Hypothalamus (tissue), 51 donors: ENCODE measurements at places on chromosomes 6 and 20.

GRCh38 chr6:1609648-1610496, at the start of gene FOXC1:
FOXC1 (plus strand) TSS chr6:1609915; CDS start chr6:1610446, 531 bp downstream.
- DNase-seq = no peak

GRCh38 chr20:34475979-34476736, 40.1 kb upstream of the DYNLRB1 start:
- DNase-seq = peak; percentile 24

GRCh38 chr6:98137391-98137790, 697.0 kb upstream of the POU3F2 start:
- DNase-seq = no peak

DNA sequence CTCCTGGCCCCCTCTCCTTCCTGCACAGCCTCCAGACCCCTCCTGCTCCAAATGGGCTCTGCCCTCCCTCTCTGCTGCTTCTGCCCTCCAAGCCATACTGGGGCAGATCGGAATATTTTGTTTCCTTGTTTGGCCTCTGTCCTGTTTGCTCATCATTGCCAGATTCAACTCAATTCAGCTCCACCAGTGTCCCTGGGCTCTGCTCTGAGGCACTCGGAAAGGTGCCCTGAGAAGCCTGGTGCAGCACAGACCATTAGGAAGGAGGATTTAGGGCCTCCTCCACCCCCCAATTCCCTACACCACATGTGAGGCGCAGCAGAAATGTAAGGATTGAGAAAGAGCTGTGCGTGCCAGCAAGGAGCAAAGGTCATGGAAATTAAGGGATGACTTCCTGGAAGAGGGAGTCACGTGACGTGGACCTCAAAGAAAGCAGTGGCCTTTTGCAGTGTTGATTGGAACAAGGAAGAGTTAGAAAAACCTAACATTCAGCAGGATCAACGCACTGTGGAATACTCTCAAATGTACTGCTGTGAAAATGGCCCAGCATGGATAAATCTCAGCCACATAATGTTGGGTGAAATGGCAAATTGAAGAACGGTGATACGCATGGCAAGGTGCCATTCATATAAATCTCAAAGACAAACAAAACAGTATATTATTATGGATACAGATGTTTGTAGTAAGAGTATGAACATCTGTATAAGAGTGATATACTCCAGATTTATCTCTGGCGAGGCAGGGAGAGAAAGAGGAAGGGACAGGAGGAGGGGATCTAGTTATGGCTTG, 229.5 kb upstream of the RNF24 start:
- no peak for DNase-seq

DNA sequence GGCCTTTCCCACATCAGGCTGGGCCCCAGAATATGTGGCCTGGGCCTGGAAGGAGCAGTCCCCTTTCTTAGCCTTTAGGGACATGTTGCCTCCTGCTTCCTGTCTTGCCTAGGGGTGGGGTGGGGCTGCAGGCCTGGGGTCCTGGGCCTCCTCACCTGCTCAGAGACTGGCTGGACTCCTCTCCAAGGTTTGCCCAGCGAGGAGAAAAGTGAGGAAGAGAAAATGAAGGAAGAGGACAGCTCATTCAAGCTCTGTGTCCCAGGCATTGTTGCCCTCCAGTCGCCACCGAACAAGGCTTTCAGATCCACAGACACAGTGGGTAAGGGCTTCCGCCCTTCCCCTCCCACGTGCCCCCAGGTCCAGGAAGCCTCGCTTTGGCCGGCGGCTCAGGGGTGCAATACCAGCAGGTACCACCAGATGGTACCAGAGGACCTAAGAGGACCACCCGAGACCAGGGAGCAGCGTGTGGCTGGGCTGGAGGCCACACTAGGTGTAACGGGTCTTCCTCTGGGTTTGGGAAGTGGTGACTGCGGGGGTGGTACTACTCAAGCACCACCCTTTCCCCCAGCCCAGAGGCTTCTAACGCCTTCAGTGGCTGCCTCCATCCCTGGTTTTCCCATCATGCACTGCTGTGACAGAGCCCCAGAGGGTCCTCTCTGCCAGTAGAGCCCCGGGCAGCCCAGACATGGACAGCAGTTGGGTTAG, 5.5 kb upstream of the BAK1 start:
- peak; percentile 82 for DNase-seq

DNA sequence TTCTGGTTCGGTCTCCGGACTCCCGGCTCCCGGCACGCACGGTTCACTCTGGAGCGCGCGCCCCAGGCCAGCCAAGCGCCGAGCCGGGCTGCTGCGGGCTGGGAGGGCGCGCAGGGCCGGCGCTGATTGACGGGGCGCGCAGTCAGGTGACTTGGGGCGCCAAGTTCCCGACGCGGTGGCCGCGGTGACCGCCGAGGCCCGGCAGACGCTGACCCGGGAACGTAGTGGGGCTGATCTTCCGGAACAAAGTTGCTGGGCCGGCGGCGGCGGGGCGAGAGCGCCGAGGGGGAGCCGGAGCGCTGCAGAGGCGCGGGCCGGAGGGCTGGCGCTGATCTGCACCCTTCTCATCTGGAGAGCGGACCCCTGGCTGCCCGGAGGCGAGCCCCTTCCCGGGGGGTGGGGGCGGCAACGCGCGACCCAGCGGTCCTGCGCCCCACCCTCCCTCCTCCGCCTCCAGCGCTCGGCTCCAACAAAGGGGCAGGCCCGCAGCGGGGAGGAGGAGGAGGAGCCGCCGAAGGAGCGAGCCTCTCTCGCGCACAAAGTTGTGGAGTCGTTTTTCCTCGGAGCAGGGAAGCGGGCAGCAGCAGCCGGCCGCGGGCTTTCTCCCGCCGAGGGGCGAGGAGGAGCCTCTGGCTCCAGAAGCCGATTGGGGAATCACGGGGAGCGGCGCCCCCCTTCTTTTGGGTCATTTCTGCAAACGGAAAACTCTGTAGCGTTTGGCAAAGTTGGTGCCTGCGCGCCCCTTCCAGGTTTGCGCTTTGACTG, at the start of gene UTRN:
Gene UTRN (plus strand): TSS at position 553 of the 765 bp plus-strand sequence. CDS start 6,494 bp downstream, outside the sequence.
- DNase-seq = peak; percentile 36

GRCh38 chr6:52494298-52495072, 74.3 kb downstream of the EFHC1 start:
- no peak for DNase-seq

- no peak for DNase-seq
Measured at GRCh38 chr6:3617192-3617631, 134.3 kb downstream of the PXDC1 start.

DNA sequence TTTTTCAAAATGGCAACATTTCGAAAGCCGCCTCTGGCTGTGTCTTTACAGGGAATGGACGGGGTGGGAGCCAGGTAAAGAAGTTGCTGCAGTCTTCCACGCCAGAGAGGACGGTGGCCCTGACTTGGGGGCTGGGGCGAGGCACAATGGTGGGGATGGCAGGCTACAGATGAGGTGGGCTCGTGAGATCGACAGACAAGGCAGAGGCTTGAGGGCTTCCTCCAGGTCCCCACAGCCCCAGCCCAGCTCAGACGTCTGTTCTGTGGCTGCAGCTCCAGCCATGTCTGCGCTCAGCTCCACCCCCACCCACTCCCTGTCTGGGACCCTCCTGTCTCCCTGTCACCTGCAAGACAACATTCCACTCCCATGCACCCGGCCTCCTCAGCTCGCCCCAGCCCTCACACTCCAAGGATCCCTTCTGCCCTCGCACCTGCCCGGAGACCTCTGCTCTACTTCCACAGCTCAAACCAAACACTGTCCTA, 7.4 kb upstream of the C20orf144 start:
- no peak for DNase-seq

DNA sequence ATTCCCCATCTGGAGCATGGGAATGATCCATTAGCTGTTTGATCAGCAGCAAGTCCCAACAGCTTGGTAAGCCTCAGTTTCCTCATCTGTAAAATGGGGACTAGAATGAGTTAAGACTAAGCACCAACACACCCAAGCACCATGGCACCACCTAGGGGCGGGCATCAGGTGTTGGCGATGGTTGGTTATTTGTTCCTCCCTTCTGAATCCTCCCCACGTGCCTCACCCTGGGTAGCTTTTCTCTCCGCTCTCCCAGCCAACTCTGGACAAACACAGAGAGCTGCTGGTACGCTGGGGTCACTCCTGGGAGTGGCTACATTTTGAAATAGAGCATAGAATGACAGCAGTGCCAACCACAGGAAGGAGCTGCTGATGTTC, 13.3 kb upstream of the ITPR3 start:
- no peak for DNase-seq

DNA sequence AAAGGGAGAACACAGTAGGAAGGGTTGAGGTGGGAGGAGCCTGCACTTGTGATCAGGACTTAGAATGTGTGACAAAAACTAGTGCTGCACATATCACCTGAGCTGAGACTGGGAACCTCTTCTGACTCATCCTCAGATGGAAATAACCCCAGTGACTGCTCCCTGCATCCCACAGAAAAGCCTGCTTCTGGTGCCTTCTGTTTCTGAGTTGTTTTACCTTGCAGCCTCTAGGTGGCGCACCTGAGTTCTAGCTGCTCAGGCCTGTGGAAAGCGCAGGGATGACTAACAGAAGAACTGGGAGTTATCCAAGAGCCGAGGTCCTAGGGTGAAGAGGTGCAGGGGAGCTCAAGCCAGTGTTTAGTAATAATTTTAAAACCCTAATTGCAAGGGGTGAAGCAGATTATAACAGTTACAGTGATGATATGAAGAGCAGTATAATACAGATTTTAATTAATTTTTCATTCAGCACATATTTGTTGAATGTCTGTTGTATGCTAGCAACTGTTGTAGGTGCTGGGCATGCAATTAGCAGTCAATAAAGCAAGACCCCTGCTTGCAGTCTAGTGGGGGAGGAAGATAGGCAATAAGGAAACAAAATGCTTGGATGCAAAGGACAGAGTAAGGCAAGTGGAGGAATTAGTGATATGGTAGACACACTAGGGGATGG, 302.5 kb downstream of the DHX35 start:
- DNase-seq = peak; percentile 3

DNA sequence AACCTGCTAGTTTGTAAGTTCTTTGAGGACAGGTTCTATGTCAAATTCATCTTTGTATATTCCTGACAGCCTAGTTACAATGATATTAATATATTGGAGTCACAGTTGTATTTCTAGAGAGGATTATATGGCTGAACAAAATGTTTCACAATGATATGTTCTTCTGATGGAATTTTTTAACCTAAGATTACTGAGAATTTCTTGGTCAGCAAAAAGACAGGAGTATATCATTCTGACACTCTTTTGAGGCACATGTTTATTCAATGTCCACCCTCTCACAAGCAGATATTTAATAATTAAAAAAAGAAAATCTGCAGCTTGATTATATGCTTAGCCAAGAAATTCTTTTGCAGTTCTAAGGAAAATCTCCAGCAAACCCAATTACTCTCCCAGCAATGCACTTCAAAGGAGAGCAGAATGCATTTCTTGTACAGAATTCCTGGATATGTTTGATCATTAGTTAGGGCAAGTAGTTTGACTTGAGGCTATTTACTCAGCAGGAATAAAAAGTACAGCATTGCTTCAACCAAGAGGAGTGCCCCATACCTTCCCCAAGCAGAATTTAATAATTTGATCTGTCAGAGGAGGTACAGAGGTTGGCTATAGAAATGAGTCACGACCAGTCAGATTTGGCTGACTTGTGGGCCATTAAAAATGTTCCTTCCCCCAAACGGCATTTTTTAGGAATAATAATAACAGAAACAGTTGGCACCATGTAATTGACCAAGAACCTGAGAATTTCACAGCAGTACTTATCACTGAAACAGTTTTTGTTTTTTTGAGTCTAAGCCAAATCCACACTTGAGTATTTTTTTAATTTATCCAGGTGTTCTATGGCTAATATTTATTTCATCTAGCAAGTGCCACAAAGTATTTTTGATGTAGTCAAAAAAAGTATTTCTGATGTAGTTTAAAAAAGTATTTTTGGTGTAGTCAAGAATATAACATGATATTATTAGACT, 508.1 kb upstream of the FLRT3 start:
- DNase-seq = no peak

DNA sequence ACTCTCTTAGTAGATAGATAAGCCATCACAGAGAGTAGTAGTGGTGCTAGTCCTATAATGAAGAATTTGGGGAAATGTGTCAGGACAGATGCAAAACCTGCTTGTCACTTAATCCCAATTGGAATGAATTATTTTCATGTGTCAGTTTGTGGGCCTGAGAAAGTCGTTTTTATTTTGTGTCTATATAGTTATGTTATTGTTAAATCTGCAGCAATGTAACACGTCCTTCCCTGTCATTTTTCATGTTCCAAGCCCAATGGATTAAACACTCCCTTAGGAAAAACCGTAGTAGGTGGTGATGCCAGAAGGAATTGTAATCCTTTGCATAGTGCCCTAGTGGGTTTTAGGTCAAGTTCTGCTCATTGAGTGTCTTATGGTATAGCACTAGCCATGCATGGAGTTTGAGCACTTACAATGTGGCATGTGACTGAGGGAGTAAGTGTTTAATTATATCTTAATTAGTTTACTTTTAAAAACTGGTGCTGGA, 105.9 kb upstream of the PRSS16 start:
- no peak for DNase-seq

- DNase-seq = no peak
Measured at GRCh38 chr20:41176711-41177552, 39.6 kb downstream of the PLCG1 start.

DNA sequence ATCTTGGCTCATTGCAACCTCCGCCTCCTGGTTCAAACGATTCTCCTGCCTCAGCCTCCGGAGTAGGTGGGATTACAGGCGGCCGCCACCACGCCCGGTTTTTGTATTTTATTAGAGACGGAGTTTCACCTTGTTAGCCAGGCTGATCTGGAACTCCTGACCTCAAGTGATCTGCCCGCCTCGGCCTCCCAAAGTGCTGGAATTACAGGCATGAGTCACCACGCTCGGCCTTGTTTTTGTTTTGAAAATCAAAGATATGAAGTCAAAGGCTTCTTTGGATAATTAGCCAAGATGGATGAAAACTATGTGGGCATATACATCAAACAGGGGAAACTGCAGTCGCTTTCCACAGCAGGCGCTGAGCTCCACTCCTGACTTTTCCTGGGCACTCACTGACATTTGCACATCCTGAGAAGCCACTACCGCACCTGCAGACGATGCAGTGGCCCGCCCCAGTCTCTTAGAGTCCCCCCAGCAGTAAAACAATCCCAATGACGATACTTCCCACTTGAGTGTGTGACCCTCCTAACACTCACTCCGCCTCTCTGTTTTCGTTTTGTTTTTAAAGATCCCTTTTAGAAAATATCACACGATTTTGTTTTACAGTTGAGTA, 44.1 kb downstream of the GJA1 start:
- no peak for DNase-seq

DNA sequence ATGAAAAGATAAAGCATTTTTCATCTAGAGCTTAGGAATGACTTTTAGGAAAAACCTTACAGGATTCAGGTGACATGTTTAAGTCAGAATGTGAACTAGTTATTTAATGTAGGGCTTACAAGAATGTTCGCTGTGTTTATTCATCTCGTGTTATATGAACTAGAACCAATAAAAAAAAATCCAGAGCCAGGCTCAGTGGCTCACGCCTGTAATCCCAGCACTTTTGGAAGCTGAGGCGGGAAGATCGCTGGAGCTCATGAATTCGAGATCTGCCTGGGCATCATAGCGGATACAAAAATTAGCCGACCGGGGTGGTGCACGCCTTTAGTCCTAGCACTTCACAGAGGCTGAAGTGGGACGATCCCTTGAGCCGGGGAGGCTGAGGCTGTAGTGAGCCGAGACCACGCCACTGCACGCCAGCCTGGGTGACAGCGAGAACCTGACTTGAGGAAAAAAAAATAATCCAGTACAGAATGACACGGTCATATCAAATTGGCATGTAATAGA, 46.3 kb downstream of the OR2B2 start:
- no peak for DNase-seq

GRCh38 chr6:4253604-4254231, 118.3 kb upstream of the ECI2 start:
- no peak for DNase-seq

GRCh38 chr6:17303444-17303843, 22.3 kb downstream of the RBM24 start:
- DNase-seq = no peak
